Caudate nucleus (tissue), 63 donors: ENCODE measurements at places on chromosomes 2 and 18.

DNA sequence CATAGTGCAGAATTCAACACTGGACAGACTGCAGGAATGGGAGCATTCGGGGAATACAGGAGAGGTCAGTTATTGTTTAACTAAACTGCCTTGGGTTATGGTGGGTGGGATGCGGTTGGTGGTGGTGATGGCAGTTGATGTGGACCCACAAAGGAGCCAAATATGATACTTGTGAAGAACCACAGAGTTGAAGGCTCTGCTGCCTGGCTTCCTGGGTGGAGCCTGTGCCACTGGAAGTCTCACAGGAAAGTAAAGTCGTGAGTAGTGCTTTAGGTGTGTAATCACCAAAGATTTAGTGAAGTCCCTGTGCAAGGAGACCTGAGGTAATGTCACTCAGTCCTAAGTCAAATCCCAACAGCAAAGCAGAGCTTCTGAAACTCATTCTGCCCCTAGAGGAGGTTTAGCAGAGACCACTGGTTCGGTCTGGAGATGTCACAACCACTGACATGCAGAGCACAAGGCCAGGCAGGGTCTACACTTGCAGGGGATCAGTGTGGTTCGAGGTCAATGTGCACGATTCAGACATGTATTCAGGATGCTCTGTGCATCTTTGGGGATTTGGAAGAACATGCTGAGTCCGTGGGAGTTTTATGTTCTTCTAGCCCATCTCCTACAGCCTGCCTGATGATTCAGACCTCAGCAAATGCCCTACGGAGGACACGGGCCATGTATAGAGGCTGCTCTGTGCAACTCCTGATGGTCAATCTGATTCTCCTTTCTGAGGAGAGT lies 1150.9 kb downstream of the RPIA start:
- DNase-seq: no peak

GRCh38 chr2:45691171-45691999 lies 39.9 kb downstream of the PRKCE start:
- no peak for DNase-seq

DNA sequence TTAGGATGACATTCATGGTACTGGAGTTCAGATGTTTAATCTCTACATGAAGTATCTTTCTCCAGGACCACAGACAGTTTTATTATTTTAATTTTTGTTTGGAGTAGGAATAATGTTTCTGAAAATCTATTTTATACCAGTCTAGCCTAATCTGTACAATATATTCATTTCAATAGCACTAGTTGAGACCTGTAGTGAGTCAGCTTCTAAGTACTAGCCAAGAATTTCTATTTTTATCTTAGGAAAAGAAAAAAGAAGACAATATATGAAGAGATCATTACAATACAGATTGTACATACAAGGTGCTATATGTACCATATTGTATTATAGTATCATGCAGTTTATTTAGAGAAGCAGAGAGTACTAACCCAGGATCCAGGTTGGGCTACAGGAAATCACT lies 826.9 kb upstream of the PIK3C3 start:
- no peak for DNase-seq

DNA sequence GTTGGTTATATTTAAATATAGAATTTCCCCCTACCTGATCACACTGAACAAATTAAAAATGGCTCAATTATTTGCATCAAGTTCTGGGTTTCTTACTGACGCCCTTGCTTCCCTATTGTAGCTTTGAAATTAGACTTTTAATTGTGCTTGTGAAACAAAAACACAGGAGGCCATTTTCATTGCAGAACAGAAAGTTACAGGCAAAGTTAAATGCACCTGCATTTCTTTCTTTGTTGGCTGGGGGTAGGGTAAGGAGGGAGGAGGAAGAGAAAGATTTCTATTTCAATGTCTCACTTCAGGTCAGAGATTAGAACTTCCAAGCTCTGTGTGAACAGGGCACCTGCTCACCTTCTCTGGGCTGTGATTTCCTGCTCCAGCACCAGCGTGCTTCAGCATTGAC lies 199.6 kb downstream of the BCL11A start:
- DNase-seq: no peak

DNA sequence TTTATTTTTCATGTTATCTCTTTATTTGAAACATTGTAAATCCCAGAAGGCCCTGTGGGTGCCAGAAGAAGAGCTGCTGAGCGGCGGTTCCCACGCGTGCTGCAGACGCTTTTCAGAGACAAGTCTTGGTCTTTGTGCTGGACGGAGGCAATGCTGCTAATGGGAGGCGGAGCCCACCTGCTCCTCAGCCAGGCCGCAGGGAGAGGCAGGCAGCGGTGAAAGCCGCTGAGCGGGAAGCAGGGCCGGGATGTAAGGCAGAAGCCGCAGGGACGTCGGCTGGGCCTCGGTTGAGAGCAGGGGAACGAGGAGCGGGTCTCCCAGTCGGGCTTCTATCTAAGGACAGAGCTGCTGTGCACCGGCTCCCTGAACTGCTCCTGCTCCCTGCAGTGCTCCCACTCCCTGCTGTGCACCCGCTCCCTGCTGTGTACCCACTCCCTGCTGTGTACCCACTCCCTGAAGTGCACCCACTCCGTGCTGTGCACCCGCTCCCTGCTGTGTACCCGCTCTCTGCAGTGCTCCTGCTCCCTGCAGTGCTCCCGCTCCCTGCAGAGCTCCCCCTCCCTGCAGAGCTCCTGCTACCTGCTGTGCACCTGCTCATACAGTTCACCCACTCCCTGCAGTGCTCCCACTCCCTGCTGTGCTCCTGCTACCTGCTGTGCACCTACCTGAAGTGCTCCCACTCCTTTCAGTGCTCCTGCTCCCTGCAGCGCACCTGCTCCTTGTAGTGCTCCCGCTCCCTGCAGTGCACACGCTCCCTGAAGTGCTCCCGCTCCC lies 16.4 kb downstream of the TMEM18 start:
- DNase-seq: no peak

- no peak for DNase-seq
These were observed 4.0 kb upstream of the DYSF start for GRCh38 chr2:71449343-71449742.

GRCh38 chr2:171762879-171763573 lies 75.8 kb downstream of the DYNC1I2 start:
- no peak for DNase-seq

DNA sequence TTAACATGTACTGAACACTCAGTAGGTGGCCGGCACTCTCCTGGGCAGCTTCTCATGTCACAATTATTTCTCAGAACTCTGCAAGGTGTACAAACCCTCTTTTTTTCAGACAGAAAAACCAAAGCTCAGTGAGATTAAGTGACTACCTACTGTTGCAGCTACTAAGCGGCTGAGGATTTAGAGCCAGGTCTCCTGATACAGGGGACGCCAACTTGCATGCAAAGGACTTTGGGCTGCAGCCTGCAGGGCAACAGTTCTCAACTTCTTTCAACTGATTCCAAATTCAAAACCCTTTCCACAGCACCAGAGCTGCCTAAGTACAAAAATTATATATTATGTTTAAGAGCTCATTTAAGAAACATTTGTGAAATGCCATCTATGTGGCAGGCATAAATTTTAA lies 177.6 kb downstream of the SUCLG1 start:
- DNase-seq: no peak
